ENCODE measurements at places on chromosomes 2 and 18.

GRCh38 chr2:13504808-13505207 lies 788.1 kb downstream of the TRIB2 start:
- no peak for DNase-seq

DNA sequence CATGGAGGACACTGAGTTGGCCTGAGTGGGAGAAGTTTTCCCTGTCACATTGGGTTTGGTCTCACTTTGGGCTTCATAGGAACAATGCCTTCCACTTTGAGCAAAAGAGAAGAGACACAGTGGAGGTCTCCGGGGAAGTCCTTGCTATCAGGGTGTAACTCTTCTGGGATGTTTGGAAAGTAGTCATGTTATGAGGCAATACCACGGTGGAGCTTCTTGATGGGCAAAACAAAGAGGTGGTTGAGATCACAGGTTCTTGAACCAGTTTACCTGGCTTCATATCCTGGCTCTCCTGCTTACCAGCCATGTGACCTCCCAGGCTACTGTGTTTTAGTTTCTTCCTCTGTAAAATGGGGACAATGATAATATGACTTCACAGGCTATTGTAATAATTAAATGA lies 478.6 kb downstream of the SLC4A3 start:
- no peak for DNase-seq

- DNase-seq: no peak
Measured at GRCh38 chr2:126367361-126367760, 288.6 kb upstream of the GYPC start.

GRCh38 chr2:213475433-213475832 lies 191.2 kb downstream of the SPAG16 start:
- DNase-seq: no peak

GRCh38 chr2:237132799-237133198 lies 47.1 kb downstream of the COPS8 start:
- no peak for DNase-seq

DNA sequence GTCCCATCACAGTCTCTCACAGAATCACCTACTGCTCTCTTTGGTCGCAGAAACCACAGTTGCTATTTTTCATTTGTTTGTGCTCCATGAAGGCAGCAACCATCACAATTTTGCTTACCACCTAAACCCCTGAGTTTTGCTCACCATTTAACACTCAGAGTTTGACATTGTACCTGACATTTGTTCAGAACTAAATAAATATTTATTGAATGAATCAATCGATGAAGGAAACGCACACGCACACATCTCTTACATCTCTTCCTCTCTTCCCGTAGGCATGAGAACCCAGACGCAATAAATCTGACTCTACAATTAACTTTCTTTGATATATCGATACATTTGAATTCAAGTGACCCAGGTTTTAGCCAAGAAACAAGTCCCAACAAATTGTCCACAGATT lies 105.5 kb upstream of the RNF152 start:
- no peak for DNase-seq

DNA sequence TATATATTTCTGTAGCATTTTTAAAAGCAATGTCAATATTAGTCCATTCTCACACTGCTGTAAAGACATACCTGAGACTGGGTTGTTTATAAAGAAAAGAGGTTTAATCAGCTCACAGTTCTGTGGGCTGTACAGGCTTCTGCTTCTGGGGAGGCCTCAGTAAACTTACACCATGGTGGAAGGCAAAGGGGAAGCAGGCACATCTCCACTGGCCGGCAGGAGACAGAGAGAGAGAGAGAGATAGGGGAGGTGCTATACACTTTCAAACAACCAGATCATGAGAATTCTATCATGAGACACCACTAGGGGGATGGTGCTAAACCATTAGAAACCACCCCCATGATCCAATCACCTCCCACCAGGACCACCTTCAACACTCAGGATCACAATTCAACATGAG lies 43.1 kb downstream of the CHMP3 start:
- no peak for DNase-seq

Measured in NCI-H510A treated with DMSO at 0.1 percent for 48 hours (cell line).